ENCODE measurements at places on chromosomes 7 and 10. TPM values are rescaled to one million over a fixed set of nuclear protein-coding genes. Genes with fewer than 3 reads are reported as not detected.

DNA sequence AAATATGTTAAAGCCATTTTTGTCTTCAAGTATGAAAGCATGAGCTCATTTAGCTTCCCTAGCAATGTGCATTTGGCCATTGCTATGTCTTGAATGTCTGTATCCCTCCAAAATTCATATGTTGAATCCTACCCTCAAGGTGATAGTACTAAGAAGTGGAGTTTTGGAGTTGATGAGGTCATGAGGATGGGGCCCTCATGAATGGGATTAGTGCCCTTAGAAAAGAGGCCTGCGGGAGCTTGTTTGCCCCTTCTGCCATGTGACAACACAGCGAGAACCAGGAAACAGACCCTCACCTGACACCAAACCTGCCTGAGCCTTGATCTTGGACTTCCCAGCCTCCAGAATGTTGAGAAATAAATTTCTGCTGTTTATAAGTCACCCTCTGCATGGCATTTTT is 61.3 kb upstream of the UCN3 start:
- DNase-seq, result no peak

DNA sequence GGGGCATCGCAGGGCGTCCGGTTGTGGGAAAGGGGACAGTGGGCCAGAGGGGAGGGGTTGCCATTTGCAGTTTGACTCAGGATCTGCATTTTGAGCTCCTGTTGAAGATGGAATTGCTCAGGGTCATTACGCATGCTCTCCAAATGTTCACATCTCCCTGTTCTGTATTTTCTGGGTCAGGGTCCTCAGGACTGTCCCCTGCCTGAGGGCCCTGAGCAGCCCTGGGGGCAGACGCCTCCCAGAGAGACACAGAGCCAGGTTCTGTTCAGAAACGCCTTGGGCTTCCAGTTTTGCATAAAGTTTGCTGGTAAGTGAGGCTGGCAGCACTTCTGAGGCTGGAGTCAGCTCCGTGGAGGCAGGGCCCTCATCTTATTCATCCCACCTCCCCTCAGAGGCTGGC is 34.1 kb upstream of the NUB1 start:
- DNase-seq, result no peak

DNA sequence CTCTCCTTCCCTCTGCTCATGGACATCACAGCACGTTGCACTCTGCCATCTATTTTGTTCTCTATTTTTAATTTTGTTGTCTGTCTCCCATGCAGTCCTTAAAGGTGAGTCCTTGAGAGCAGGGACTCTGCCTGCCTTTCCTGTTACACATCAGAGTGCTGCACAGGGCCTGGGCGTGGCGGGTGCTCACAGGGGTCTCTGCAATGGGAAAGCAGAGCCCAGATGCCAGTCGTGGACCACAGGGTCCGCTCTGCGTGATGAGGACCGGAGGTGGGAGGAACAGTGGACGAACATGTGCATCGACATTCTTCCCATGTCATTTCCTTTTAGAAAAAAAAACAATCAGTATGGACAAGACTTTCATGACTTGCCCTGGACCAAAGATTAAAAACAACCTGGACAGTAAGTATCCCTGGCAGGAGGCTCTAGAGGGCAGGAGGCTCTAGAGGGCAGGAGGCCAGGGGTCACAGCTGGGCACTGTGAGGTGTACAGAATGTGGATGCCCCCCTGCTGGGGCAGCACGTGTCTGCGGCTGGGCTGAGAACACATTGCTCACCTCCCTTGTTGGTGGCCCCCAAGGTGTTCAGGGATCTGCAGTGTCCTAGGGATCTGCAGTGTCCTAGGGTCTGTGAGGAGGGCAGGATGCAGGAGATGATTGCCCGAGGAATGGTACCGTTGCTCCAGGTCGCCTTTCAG is 29.6 kb upstream of the ZNF488 start:
- DNase-seq, result no peak

DNA sequence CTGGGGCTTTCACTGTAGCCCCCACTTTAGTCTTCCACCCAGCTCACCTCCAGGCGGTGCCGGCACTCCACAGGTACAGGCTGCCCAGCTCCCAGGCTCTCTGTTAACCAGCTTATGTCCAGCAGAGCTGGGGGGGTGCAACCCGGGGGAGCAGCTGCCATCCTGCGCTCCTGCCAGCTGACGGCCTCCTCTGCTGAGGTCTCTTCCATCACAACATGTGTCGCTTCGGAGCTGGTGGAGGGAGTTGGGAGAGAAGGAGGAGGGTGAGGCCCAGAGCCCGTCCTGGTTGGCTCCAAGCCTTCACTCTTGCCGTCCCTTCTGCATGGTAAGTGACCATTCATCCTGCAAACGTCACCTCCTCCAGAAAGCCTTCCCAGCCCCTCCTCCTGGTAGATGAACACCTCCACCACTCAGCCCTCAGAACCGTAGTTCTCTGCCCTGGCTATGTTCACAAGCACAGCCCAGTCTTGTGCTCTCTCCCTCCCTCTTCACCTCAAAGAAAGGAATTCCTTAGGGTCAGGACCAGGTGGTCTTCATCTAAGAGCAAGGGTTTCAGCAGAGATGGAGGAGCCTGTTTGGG is 1.6 kb downstream of the POLM start:
- DNase-seq, result no peak

GRCh38 chr7:94514140-94514889 is 4.7 kb downstream of the CASD1 start:
- no peak for DNase-seq

- no peak for DNase-seq
Measured at GRCh38 chr7:101278461-101279292, 33.8 kb upstream of the FIS1 start.

- DNase-seq, result peak; percentile 65
Measured at GRCh38 chr7:27901028-27901760, 161.2 kb downstream of the TAX1BP1 start.

DNA sequence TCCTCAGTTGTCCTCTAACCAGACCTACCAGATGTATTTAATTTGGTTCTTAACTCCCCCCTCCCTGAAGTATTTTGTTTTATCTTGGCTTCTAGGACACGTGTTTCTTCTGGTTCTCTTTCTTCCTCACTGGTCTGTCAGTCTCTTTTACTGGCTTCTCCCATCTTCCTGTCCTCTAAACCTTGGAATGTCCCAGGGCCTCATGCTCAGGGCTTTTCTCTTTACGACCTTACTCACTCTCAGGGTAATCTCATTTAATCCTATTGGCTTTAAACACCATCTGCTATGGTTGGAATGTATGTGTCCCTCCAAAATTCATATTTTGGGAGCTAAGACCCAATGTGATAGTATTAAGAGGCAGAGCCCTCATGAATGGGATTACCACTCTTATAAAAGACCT is 418.2 kb upstream of the PODXL start:
- DNase-seq, result no peak

DNA sequence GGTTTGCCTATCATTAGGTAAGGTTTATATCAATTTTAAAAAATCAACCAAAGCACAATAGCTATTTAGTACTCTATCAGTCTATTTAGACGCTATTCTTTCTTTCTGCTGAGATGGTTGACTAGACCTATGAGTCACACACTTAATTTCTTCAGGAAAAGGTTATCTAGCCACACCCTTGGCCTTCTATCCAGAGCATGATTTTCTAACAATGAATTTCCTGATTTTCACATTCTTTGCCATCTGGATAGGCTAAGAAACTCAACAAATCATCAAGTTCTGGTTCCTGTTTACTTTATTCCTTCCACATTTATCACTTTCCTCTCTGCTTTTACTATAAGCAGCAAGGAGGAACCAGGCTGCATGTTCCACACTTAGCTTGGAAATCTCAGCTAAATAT is 8.1 kb downstream of the PRPS1L1 start:
- no peak for DNase-seq

GRCh38 chr10:113007343-113007771 is 57.3 kb downstream of the TCF7L2 start:
- peak; percentile 62 for DNase-seq

DNA sequence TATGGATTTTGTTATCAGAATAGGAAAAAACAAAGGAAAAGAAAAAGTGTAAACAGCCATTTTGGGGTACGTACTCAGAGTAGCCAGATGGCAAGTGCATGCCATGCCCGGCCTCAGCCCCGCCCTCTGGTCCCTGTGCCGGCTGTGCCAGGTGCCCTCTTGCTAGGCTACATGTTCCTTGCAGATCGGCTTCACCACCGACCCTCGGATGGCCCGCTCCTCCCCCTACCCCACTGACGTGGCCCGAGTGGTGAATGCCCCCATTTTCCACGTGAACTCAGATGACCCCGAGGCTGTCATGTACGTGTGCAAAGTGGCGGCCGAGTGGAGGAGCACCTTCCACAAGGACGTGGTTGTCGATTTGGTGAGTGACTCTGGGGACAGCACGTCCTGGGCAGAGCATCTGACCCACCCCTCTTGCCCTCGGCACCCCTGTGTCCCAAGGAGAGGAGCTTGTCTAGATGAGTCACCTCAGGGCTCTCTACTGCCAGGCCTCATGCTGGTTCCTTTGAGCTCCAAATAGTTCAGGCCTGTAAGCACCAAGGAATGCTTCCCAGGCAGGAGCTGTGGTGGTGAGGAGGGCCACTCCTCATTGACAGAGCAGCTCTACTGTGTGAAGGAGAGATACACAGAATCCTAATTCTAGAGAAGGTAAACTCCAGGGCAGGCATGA is 54.9 kb upstream of the ZMIZ2 start:
- DNase-seq, result no peak

- DNase-seq, result no peak
Measured at GRCh38 chr7:4068286-4068685, 613.8 kb upstream of the FOXK1 start.

DNA sequence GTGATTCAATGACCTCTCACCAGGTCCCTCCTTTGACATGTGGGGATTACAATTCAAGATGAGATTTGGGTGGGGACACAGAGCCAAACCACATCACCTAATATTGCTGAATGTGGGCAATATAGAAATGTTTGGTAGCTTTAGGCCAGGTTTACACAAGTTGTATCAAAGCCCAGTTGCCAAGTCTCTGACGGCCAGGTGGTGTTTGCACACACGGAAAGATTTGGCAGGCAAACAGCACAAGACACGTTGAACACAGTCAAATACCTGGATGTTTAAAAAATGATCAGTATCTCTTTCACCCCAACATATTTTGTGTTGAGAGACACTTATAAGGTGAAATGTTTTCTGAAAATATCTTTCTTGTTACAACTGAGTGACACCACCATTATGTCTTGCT is 294.4 kb upstream of the MKI67 start:
- DNase-seq, result no peak

The CDK13 gene
- total RNA-seq, result 49.0 TPM

The ADCK2 gene
- 20.8 TPM for total RNA-seq

The TMEM196 gene
- total RNA-seq, result not detected

The WNT2 gene
- total RNA-seq, result not detected

The FAM131B gene
- total RNA-seq, result 2.4 TPM

The PITRM1 gene
- 47.5 TPM for total RNA-seq

The CRYGN gene
- 0.50 TPM for total RNA-seq

The GATA3 gene
- 42.5 TPM for total RNA-seq

The CCDC172 gene
- not detected for total RNA-seq

The FGFR2 gene
- not detected for total RNA-seq
